ENCODE measurements at places on chromosomes 4 and X.

GRCh38 chr4:83358410-83358809, 23.8 kb upstream of the HPSE start:
- no peak for DNase-seq

- no peak for DNase-seq
Measured at GRCh38 chr4:86582410-86582809, 11.7 kb upstream of the PTPN13 start.

DNA sequence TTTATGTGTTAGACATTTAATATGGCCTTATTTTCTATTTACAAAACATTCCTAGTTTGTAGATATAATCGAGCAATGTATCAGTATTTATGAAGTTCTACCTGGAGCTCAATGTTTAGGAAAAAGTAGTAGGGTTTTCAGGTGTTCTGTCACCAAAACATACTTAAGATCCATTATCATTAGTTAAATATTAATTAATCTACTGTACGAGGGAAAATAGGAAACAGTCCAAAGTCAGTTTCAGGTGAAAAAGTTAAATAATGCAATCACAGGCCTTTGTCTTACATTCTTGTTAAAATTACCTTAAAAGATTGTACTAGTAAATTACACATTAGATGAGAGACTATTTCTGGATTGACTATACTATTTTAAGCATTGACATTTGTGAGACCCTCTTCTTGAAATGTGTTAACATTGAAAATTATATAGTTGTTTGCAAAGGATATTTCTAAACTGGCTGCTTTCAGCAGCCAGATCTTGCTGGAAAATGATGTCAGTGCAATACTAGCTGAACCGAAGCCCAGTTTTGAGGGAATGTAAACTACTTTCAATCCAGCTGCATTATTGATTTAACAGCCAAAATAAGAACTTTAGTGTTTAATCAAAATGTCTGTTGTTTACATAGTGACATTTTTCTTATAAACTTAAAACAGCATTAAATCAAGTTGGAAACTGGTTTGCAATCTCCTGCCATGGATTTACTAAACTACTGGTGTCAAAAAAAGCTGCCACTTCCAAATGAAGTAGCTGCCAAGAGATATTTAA, 19.3 kb downstream of the GUCY1B1 start:
- DNase-seq = no peak

DNA sequence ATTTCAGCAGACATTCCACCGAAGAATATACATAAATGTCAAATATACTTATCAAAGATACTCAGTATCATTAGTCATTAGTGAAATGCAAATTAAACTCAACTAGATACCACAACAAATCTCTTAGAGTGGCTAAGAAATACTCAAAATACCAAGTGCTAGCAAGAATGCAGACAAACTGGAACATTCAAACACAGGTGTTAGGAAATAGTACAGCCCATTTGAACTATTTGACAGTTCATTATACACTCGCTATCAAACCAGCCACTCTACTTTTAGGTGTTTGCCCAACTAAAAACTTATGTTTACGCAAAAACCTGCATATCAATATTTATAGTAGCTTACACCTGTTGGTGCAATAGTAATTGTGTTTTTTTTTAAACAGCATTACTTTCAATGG, 8.8 kb downstream of the ADAM29 start:
- DNase-seq = no peak

GRCh38 chr4:123856689-123857545, 460.3 kb downstream of the SPRY1 start:
- DNase-seq = peak; percentile 10

DNA sequence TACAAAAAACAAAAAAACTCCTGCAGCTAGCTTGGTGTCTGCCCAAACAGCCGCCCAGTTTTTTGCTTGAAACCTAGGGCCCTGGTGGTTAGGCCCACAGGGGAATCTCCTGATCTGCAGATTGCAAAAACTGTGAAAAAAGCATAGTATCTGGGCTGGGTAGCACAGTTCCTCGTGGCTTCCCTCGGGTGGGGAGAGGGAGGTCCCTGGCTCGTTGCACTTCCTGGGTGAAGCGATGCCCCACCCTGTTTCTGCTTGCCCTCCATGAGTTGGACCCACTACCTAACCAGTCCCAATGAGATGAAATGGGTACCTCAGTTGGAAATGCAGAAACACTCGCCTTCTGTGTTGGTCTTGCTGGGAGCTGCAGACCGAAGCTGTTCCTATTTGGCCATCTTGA, 18.6 kb upstream of the BRWD3 start:
- DNase-seq = no peak

- DNase-seq = peak; percentile 70
Measured at GRCh38 chrX:633985-634958, 3.7 kb downstream of the SHOX start.

DNA sequence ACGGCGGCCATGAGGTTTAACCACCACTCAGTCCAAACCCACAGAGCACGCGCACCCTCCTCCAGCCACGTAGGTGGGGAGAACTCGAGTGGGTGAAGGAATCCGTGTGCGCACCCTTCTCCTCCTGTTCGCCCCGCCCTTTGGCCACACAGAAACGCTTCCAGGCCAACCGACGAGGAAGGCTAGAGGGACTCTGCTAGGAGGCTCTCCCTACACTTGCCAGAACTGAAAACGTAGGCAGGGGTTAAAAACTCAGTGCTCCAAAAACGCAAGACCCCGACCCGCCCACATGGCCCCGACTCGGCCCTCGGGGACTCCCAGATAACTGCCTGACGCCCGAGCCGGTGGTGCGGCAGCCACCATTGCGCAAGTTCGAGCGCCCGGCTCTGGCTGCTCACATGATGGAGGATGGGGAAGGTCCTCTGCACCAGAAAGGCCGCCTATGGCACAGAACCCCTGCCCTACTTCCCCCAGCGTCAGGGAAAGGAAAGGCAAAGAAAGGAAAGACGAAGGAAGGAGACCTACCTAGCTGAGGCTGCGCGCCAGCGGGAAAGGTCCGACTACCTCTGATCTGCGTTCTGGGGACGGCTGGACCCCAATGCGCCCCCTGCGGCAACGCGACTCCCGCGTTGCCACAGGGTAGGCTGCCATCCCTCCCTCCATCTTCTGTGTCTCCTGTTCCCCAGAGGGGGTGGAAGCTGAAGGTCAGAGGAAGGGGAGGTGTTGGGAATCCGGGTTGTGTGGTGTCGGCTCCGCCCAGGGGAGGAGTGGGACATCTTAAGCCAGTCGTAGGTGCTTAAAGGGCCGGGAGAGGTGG, 201.9 kb upstream of the AGTR2 start:
- DNase-seq = peak; percentile 88

DNA sequence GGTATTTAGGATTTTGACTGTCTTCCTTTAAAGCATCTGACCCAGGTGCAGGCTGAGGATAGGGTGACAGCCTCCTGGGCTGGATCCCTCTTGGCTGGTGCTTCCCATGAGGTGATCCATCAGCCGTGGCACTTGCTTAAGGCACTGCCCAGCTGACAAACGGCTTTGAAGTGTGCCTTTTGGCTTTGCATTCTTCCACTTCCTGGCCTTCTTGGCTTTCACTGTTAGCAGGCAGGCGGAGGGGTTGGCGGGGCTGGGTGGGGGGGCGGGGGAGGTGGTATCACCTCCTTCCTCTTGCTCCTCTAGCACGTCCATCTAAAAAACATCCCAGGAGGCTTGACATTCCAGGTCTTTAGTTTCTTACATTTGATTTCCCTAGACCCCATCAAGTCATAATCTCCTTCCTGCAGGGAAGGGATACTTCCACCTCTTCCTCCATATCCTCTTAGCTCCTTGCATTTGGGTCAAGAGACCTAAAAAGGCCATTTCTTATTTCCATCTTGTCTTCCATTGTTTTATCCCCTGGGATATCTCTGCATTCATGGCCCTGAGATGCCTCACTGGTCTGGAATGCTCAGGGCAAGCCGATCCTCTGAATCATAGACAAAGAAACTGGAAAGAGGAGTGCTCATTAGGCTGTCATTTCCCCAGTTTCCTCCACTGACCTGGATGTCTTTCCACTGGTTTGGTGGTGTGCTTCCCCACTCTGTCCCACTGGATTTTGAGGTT, 11.3 kb upstream of the APLN start:
- peak; percentile 65 for DNase-seq

DNA sequence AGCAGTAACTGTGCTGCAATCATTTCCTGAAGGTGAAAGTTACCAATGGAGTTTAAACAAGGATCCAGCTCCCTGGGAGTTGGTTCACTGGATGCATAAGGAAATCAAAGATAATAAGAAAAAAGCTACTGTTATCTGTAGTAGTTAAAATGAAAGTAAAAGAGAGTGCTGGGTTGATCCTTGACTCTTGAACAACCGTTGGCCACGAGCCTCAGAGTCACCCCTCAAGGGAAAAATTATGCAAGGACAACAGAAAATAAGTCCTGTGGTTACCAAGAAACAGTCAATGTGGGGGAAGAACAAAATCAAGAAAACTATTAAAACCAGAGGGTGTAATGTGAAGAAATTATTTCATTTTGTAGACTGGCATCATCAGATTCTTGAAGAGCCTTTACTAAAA, 49.7 kb upstream of the DDIT4L start:
- no peak for DNase-seq

GRCh38 chr4:38105475-38106220, 145.4 kb downstream of the PTTG2 start:
- no peak for DNase-seq

- DNase-seq = no peak
Measured at GRCh38 chrX:97936296-97936695, 1052.6 kb downstream of the RPA4 start.

DNA sequence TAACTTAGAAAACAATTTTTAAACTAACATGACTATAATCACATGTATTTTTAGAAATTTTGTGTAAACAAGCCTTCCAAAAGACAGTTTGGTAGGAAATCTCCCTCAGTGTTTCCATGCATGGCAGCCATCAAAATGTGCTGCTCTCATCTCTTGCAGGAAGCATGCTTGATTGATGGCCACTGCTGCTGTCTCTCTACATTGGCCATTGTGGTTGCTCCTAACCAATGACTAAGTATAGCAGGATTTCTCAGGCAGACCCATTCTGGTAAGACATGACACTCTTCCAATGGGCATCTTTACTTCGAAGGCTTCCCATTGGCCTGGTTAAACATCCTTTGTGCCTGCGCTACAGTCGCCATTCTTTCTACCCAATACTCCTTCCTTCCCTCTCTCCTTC, 78.9 kb upstream of the GUCY1A1 start:
- DNase-seq = no peak

GRCh38 chr4:138298866-138299265, 56.7 kb upstream of the SLC7A11 start:
- no peak for DNase-seq

DNA sequence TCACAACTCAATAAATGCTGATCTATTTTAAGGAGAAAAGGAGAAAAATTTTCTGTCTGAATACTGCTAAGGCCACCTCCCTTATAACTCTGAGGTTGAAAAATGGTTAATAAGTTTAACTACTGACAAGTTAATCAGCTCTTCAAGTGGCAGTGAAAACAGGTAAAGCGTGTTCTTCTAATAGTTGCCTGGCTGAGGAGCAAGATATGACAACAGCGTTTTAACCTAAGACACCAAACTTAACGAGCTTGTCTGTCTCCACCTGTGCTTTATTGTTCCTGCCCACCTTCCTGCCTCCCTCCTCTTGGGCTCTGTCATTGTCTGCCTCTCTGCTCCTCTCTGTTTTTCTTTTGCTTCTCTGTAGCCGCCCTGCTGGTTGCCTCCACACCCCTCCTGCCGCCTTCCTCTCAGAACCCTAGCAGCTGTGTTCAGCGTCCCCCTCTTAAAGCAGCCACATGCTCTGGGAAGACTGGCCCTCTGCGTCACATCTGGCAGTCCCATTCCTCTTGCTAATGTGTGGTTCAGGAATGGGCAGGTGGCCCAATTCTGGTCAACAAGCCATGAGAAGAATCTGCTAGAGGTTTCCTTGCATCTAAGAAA, 4.3 kb upstream of the TSPAN5 start:
- peak; percentile 66 for DNase-seq

GRCh38 chr4:186134257-186134656, 29.8 kb downstream of the FAM149A start:
- DNase-seq = no peak

GRCh38 chrX:106894392-106894909, 8.7 kb downstream of the RIPPLY1 start:
- peak; percentile 68 for DNase-seq

DNA sequence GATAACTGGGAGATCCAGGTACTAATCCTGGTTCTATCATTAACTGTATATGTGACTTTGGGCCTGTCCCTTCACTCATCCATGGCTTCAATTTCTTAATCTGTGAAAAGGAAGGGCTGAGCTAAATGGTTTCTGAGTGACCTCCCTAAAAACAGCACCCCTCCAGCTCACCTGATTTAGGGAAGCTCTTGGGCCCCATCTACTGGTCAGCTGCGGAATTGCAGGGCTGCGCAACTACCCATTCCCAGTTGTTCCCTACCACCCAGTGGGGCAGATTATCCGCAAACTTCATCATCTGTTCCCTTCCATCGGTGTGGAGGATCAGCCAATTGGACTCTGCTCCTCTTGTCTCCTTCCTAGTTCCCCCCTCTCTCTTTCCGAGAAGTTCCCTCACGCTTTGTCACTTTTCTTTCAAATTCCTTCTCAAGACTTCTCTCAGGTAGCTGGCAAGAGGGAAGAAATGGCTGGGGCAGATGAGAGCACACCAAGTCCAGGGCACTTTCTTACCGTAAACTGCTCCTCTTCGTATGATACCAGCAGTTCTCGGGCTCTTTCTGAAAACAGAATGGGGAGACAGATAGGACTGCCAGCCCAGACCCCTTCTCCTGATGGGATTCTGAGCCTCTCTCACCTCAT, 5.8 kb downstream of the LAS1L start:
- peak; percentile 82 for DNase-seq

Measured in H7 (cell line).